ENCODE measurements at places on chromosomes 11 and 22. TPM values are rescaled to one million over a fixed set of nuclear protein-coding genes. Genes with fewer than 3 reads are reported as not detected.

DNA sequence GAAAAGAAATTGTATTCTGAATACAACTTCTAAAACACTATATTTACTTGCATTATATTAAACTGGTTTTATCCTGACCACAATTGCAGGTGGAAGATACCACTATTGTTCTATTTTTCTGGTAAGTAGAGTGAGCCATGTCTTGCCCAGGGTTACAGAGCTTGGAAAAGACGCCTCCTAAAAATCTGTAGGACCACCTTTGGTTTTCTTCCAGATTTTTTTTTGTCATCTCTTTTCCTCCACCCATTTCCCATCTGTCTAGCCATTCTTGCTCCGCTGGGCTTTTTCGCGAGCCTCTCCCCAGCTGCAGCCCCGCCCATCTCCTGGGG is 294 bp upstream of the MTMR3 start:
- no peak overlapping the region for H3K27ac ChIP-seq
- no peaks in the 10 kb centered on the region for H3K27me3 ChIP-seq
- no peak for DNase-seq
- H3K36me3 ChIP-seq = no peaks in the 10 kb centered on the region
- peak overlapping the region; percentile 94 for H3K4me3 ChIP-seq
- peaks cover 43% of the 10 kb centered on the region for H3K4me1 ChIP-seq

GRCh38 chr22:28581016-28581415 is 98.6 kb downstream of the TTC28 start:
- DNase-seq = no peak
- no peaks in the 10 kb centered on the region for H3K27me3 ChIP-seq
- H3K4me3 ChIP-seq = no peak overlapping the region
- no peak overlapping the region for H3K27ac ChIP-seq
- no peaks in the 10 kb centered on the region for H3K36me3 ChIP-seq

DNA sequence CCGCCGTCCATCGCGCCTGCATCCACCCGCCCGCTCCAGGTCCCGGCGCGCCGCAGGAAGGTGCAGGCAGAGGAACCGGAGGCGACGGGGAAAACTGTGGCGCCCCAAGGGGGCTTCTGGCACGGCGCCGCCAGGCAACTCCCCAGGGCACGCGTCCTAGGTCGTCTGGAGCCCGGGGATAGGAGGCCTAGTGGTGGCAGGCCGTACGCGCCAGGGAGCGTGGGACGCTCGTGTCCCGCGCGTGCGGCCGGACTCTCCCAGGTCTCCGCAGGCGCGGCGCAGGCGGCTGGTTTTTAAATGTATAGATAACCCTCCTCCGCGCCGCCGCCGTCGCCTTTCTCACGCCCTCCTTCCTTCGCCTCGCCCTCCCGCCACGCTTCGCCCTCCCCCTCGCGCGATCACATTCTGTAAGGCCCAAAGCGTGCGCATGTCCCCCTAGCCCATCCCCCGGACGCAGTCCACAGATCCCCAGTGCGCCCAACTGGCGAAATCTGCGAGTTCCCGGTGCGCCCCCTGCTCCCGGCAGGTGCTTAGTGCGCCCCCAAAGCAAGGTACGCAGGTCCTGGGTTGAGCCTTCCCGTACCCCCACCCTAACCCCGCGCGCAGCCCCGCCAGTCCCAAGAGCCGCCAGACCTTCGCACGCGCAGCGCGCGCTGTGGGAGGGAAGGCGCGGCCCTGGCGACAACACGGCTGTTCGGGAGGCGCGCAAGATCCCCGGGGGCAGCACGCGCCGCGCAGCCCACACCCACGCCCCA is at the start of gene ASCL2:
Gene ASCL2, minus strand, starts transcription at position 267 of the 755 bp plus-strand sequence. Its CDS starts 256 bp downstream, at position 11.
- no peaks in the 10 kb centered on the region for H3K36me3 ChIP-seq
- H3K4me1 ChIP-seq = peaks cover 10% of the 10 kb centered on the region
- H3K27ac ChIP-seq = peak within 1 kb of the TSS; percentile 88
- DNase-seq = no peak
- peak within 1 kb of the TSS; percentile 29 for H3K4me3 ChIP-seq

GRCh38 chr11:10742460-10743208 is 8.4 kb upstream of the CTR9 start:
- no peaks in the 10 kb centered on the region for H3K27me3 ChIP-seq
- H3K4me1 ChIP-seq = peaks cover 17% of the 10 kb centered on the region
- DNase-seq = no peak
- no peak overlapping the region for H3K27ac ChIP-seq
- no peak overlapping the region for H3K4me3 ChIP-seq
- no peaks in the 10 kb centered on the region for H3K36me3 ChIP-seq

CSNK2A3 gene
- 3.2 TPM for total RNA-seq
